ENCODE measurements at places on chromosomes 11 and 22.

GRCh38 chr22:24457894-24458420 is 30.6 kb downstream of the ADORA2A start:
- DNase-seq: no peak

DNA sequence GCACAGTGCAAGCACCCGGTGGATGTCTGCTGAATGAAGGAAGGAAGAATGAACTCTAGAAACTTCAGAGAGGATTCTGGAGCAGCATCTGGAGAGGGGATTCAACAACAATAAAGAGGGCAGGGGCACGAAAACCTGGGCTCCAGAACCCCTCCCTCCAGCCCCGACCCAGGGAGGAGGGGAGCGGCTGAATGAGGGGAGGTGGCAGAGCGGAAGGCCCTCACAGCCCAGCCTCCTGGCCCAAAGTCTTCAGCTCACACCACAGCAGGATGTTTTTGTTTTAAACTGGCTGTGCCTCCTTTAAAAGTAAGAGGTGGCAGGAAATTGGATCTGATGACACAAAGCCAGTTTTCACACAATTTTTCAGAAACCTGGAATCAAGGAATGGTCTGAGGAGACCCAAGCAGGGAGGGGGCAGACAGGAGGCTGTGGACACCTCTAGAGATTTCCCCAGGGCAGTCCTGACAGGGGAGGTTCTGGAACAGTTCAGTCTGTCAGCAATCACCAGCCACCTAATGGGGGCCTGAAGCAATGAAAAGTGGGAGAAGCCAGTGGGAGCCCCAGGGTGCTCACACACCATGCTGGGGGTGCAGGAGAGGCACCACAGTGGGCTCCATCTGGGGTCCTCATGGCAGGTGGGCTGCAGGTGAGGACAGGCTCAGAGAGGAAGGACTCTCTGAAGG is 44.4 kb upstream of the TCF20 start:
- no peak for DNase-seq

GRCh38 chr22:21972293-21972779 is 10.3 kb downstream of the TOP3B start:
- peak; percentile 81 for DNase-seq

DNA sequence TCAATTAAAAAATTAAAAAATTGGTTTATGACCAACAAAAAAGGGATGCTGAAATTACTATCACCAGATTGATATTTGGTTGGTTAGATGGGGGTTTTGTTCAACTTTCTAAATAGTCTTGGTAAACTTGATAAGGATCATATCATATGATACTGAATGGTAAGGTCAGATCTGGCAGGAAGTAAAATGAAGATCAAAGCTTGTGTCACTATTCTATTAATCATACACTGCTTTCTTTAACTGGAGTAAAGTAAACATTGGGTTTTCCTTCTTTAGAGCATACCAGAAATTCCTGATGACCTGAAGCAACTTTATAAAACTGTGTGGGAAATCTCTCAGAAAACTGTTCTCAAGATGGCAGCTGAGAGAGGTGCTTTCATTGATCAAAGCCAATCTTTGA is 40.2 kb downstream of the RRM1 start:
- peak; percentile 54 for DNase-seq

DNA sequence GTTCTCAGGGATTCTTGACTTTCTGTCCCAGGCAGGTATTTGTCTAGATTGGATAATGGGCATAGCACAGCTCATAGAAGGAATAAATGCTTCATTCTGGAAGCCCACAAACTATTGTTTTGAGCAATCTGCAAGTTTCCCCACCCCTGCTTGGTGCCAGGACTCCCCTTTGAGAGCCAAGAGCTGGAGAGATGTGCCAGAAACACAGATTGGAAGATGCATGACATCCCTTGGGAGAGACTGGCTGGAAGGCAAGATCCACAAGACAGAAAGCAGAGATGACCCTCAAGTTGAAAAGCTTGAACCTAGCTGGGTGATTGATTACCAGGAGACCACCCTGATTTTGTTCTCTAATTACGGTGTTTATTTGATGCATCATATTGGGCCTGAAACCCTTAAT is 89.2 kb upstream of the E2F8 start:
- DNase-seq: no peak

GRCh38 chr22:35315855-35316745 is 16.4 kb downstream of the TOM1 start:
- no peak for DNase-seq
